SW480 (cell line): ENCODE measurements at places on chromosomes 7 and 10.
A peak's percentile ranks its signal among the peaks of the same experiment; 100 is the strongest.

DNA sequence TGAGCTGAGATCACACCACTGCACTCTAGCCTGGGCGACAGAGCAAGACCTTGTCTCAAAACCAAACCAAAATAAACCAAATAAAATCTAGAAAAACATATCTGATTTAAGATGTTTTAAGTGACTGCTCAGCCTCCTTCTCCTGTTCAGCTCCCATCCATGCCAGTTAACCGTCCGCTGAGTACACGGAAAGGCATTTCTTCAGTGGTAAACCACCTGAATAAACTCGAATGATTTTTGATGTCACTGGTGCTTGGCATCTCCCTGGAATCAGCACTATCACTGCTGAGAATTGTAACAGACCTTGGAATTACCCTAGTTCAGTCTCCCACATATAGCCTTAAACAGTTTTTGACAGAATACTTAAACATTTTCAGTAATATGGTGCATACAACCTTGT, 24.1 kb upstream of the NRCAM start:
- no peak for DNase-seq

GRCh38 chr10:75466001-75466400, 34.6 kb downstream of the LRMDA start:
- no peak for DNase-seq

GRCh38 chr7:99210265-99210970, 2.5 kb upstream of the KPNA7 start:
- DNase-seq, result no peak

- no peak for DNase-seq
These were observed 59.5 kb upstream of the SFMBT2 start for GRCh38 chr10:7470371-7470770.

DNA sequence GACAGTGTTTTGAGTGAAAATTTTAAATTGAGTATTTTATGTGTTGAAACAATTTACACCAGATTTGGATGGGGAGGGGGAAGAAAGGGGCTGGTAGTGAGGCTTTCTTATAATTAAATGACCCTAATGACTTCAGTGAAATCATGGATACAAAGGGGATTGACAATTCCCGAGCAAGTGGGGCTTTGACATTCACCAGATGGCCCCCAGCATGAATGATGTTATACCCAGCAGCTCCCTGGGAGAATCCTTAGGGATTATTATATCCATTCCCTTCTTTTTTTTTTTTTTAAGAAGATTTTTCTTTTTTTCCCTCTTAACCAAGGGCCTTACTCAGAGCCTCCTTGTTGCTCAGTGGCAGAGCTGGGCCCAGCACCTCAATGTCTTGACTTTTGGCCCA, 17.9 kb downstream of the PLPP4 start:
- DNase-seq, result no peak

DNA sequence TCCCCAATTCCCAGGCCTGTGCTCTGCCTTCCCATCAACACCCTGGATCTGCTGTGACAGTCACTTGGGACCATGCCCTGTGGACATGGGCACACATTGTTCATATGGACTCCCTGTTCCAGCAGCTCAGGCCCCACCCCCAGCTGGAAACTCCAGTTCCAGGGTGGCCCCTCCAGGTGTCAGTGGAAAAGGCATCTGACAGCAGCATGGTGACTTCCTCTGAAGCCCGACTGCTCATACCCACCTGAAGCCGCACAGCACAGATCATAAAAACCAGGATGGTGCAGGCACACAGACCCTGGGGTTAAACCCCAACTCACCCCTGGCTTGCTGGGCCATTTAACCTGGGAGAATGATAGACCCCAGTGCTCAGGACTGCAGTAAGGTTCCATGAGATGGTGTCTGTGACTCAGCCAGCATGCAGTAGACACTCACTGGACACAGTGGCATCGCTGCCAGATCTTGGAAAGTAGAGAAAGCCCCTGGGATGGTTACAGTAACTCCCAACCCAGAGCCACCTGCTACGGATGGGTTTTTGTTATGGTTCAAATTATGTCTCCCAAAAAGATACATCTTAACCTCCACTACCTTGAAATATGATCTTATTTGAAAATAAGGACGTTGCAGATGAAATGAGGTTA, 72.6 kb upstream of the NANOS1 start:
- DNase-seq, result no peak

GRCh38 chr7:96102096-96102811, 219.6 kb downstream of the SLC25A13 start:
- no peak for DNase-seq

DNA sequence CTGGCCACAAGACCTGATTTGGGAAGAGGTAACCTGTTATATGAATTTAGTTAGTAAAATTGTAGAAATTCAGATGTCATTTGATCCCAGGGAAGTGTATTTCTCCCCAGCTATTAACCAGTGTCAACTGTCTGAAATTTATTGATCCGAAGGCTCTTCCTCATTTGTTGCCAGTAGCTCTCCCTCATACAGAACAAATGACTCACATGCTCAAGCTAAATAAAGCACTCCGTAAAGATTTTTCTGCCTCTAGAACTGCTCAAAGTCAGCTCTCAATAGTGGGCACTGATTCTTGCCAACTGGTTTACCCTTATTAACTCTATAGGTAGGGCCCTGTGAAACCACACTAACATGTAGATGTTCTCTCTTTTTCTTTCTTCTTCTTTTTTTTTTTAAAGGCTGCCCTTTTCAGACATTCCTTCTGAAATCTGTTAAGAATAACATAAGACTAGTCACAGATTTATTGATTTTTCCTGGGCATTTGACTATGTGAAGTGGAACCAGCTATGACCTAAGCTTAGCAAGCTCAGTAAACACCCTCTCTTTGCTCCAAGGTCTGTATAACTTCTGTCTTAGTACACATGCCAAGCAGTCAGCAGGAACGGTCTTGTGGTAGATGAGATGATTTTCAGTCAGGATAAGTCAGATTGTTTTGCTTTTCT, 21.8 kb downstream of the RPA3 start:
- no peak for DNase-seq

DNA sequence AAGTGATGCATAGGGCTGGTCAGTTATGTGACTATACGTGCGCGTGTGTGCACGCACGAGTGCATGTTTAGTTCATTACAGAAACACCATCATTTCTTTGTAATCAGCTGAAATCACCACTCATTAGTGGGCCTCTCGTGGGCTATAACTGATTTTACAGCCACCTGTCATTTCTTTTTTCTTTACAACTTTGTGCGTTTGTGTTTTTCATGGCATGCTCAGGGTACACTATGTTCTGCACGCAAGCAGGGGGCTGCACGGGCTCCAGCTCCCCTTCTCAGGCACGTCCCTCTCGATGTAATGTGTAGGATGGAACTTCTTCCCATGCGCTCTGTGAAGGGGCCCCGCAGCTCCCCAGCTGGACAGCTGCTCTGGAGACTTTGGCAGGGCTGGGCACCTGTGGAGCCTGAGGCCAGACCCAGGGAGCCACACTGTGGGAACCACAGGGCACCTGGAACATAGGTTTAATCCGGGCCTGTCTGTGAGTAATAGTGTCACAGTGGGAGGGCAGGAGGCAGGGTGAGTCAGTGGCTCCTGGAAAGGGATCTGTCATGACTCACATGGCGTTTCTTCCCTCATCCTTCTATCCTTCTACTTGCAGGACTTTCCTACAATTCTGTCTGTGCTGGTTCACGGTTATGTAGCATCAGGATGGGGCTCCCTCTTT, 4.9 kb downstream of the GCK start:
- peak; percentile 89 for DNase-seq
